ENCODE measurements at places on chromosomes 6 and 20.
A peak's percentile ranks its signal among the peaks of the same experiment; 100 is the strongest.

- no peak for DNase-seq
These were observed 1.4 kb downstream of the PREP start for GRCh38 chr6:105401247-105402089.

DNA sequence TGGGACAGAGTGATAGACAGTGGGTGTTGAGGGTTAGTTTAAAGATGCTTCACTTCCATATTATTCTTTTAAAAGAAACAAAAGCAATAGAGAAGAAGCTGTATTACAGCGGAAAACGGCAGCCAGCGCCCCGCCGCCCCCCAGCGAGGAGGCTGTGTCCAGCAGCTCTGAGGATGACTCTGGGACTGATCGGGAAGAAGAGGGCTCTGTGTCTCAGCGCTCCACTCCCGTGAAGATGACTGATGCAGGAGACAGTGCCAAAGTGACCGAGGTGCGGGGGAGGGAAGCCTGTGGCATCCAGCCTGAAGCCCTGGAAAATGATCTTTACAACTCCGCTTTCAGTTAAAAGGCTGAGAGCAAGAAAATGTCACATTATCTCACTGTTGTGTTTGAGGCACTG, 100.2 kb downstream of the FIG4 start:
- no peak for DNase-seq

- DNase-seq, result no peak
These were observed 21.3 kb downstream of the STAU1 start for GRCh38 chr20:49166534-49167449.

DNA sequence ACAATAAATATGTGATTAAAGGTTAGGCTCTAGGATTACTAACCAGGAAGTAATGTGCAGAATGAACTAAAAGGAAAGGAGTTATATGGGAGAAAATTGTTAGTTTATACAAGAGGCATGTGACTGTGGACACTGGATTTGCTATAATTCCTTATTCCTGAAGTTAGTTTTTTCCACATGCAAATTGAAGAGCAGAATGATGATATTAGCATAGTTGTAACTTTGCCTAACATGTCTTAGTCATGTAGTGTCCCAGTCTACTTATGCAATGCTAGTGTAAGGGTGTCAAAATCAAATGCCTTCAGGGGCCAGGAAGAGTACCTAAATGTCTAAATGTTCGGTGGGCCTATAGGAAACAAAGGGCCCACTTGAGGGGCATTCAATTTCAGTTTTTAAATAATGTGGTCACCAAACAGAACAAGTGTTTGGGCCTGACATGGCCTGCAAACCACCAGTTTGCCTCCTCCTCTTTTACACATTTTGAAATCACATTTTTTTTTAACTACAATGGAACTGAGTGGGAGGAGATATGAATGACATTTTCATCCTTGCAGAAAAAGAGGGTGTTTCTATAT, 28.0 kb upstream of the CEP85L start:
- DNase-seq, result no peak

- DNase-seq, result no peak
These were observed 203.2 kb upstream of the SMLR1 start for GRCh38 chr6:130624046-130624445.

DNA sequence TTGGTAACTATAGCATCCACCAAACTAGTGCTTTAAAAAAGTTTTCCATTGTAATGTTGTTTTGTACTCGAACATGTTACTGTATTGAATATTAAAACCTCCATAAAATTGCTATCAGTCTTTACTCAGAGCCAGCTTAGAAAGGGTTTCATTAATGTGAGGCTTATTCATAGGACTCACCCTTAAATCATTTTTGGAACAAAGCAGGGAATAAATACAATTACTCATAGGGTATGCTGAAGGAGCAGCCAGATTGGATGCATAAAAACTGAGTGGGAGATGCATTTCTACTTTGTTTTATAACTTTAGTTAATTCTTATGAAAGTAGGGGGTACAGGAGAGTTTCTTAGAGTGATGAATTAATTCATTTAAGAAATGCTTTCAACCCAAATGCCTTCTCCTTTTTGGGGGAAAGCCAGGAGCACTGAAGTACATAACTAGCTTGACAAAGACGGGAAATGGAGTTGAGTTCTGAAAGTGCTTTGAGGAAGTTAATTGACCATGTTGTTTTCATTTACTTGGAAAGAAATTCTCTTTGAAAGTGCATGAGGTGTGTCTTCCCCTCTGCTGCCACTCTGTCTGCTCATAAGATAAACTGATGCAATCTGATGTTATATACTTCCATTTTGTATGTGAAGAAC, 90.3 kb downstream of the RNF144B start:
- no peak for DNase-seq

- no peak for DNase-seq
These were observed 357.9 kb upstream of the AGPAT4 start for GRCh38 chr6:161631676-161632194.

- no peak for DNase-seq
These were observed 52.0 kb upstream of the FYN start for GRCh38 chr6:111925296-111925695.

DNA sequence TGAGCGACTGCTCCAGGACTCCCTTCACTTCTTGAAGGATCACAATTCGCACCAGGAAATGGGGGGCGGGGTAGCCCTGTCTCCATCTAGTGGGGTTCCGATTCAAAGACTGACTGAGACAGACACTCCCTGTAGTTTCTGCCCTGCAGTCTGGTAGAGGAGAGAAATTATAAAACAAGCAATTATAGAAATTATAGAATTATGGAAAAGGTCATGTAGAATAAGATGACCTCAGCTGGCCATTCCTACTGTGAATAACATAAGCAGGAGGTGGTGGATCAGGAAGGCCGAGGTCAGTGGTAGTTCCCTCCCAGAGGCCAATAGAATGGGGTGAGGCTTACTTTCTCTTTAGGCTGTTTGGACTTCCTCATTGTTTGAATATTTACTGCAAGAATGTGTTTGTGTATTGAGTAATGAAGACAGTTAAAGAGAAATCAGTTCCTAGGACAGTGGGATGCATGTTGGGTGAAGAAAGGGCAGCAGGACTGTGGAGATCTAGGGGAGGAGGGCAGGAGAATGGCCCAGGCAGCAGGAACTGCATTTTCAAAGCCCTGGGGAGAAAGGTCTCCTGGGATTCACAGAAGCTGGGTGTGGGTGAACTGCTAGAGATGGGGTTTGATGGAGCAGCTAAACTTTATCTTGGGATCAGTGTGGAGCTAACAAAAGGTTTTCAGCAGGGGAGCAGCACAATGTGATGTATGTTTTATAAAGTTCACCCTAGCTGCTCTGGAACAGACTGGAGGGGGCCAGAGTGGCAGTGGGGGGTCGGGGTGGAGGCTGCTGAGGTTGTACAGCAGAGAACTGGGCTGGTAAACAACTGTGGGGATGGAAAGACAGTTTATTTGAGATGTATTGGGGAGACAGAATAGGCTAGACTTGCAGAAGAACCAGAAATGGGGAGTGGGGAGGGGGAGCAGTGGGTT, 2.1 kb downstream of the ZNF341 start:
- DNase-seq, result no peak

DNA sequence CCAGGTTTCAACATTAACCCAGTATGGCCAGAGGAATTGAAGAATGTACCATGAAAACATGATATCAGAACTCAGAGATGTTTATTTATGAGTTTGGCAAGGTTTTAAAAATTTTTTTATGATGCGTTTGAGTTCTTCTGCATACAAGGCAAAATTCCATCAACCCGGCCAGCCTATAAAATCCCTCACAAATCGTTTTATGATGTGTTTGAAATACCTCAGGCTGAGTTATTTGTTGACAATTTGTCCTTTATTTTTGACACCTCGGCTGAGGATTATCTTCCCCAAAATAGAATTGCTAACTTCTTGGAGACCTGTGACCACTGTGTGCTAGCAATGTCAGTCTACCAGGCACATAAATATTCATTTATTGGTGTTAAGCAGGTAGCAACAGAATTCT, 91.9 kb upstream of the SLC24A3 start:
- no peak for DNase-seq

GRCh38 chr6:170140129-170140528, 150.7 kb downstream of the DLL1 start:
- no peak for DNase-seq

DNA sequence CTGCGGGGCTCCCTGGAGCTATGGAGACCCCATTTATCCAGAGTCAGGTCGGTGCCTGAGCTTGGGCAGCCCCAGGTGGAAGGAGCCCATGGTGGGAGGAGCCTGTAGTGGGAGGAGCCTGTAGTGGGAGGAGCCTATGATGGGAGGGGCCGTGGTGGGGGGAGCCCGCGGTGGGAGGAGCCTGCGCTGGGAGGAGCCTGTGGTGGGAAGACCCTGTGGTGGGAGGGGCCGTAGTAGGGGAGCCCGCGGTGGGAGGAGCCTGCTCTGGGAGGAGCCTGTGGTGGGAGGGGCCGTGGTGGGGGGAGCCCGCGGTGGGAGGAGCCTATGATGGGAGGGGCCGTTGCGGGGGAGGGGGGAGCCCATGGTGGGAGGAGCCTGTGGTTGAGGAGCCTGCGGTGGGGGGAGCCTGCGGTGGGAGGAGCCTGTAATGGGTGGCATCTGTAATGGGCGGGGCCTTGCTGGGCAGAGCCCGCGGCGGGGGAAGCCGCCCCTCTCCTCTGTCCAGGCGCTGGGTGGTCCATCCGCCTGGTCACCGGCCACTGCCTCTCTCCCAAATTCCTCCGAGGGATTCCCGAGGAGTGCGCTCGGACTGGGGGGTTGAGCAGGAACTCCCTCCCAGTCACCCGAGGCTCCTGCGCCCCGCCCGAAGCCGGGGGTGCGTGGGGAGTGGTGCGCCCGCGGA, 567 bp upstream of the FNDC11 start:
- DNase-seq, result peak; percentile 94

DNA sequence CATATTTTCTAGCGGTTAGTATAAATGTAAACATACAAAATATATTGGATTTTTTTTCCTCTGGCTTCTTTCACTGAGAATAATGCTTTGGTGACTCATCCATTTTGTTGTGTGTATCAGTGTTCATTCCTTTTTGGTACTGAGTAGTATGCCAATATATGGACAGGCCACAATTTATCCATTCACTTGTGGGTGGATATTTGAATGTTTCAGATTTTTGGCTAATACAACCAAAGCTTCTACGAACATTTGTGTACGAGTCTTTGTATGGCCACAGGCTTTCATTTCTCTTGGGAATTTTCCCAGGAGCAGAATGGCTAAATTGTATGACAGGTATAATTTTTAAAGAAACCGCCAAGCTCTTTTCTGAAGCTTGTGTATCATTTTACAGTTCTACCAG, 677.5 kb downstream of the HDGFL1 start:
- DNase-seq, result no peak

GRCh38 chr6:31336896-31337496, 20.0 kb downstream of the HLA-B start:
- no peak for DNase-seq

DNA sequence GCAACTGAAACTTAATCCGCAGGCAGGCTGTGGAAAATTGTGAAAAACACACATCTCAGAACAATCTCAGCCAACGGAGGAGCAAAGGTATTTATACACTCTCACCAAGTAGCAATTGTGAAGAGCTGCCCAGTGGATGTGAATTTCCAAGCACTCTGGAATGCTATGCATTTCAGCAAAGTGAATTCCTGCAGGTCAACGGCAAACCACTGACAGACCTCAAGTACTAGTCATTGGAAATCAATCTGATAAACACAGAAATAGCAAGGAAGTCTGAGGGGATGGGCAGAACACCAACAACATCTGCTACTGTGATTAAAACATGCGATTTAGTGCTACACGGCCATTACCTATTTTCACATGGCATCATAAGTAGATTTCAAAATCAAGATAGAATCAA, 429.1 kb downstream of the HTR1B start:
- DNase-seq, result peak; percentile 46

Data from NT2/D1 (cell line).